Vagina (tissue), 2 donors: ENCODE measurements at places on chromosomes 3 and 15.

DNA sequence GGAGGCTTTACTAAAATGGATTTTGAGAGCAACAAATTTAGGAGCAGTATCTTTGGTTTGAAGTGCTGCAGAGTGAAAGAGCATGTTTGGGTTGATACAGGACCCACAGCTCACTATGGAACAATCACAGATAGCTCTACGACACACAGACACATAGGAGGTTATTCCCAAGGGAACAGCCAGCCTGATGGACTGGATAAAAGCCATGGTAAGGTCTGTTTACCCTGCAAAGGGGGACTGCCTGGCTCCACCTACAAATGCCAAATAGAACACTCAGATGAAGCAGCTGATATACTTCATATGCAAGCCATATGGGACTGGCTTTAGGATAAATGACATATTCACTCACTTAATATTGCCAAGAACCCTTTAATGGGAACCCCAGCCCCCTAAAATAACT lies 75.4 kb downstream of the CDC25A start:
- DNase-seq = no peak

- DNase-seq = no peak
Measured at GRCh38 chr3:18378218-18378617, 46.9 kb downstream of the SATB1 start.

GRCh38 chr15:39232512-39232911 lies 348.4 kb upstream of the THBS1 start:
- no peak for DNase-seq

GRCh38 chr3:126911162-126912026 lies 71.5 kb upstream of the PLXNA1 start:
- no peak for DNase-seq

GRCh38 chr3:52218454-52218853 lies 7.0 kb downstream of the TLR9 start:
- DNase-seq = no peak

DNA sequence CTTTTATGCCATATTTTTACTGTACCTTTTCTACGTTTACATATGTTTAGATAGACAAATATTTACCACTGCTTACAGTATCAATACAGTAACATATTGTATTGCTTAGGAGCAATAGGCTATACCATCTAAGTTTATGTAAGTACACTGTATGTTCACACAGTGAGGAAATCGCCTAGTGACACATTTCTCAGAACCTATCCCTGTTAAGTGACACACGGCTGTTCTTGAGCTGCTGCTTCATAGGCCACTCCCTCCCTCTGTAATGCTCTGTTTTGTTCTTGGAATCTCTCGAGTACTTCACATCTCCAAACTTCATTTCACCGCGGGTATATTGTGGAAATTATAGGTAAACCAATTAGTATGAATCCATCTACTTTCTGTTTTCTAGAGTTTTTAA lies 13.4 kb upstream of the SELENOT start:
- no peak for DNase-seq
